HFFc6 (cell line): ENCODE measurements at places on chromosomes 2 and 18. TPM values are rescaled to one million over a fixed set of nuclear protein-coding genes. Genes with fewer than 3 reads are reported as not detected.

- peaks cover 17% of the 10 kb centered on the region for H3K36me3 ChIP-seq
- H3K4me3 ChIP-seq = peak overlapping the region; percentile 49; the same call in 1 of the 2 replicates
- H3K27me3 ChIP-seq = no peaks in the 10 kb centered on the region
- H3K4me1 ChIP-seq = peaks cover 67% of the 10 kb centered on the region
These were observed 128.0 kb downstream of the OLA1 start for GRCh38 chr2:174120346-174120745.

UNC80 gene
- total RNA-seq = not detected in 3 replicates

CDH19 gene
- not detected in 3 replicates for total RNA-seq

DNA sequence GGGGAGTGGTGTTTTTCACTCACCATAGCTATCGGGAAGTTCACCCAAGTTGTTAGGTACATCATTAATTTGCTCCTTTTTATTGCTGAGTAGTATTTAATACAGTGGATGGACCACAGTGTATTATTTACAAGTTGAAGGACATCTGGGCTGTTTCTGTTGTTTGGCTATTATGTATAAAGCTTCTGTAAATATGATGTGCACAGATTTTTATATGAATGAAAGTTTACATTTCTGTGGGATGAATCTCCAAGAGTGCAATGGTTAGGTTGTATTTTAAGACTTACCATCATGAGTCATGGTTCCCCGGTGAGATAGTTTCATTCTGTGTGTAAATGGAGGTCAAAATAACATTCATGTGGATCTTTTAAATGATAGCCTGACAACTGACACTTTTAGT, 337.4 kb downstream of the PTPRM start:
- H3K4me3 ChIP-seq = peak overlapping the region; percentile 5; the same call in 1 of the 2 replicates
- peak overlapping the region; percentile 65 for H3K27ac ChIP-seq
